SW 1271 (cell line): ENCODE measurements at places on chromosomes 2 and 18.

- no peak for DNase-seq
These were observed 93.1 kb upstream of the FSIP2 start for GRCh38 chr2:185645529-185645928.

GRCh38 chr2:171086352-171087290 is 74.1 kb downstream of the TLK1 start:
- DNase-seq: peak; percentile 28

DNA sequence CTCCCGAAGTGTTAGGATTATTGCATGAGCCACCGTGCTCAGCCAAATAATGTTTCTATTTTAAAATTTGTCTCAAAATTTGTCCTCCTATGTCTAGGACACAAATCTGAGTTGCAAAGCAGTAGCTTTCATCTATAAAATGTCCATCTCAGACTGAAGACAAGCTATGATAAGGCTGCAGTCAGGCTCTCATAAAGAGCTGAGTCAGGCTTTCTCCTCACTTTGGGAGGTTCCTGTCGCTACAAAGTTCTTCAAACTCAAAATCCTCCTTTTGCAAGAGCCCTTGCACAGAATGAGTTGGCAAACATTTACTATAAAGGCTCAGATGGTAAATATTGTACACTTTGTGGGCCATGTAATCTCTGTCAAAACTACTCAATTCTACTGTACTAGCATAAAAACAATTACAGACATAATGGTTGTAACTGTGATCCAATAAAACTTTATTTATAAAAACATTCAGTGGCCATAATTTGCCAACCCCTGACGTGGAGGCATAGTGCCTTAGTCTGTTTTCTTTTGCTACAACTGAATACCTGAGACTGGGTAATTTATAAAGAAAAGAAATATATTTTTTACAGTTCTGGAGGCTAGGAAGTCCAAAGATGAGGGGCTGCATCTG is 154.9 kb upstream of the SATB2 start:
- no peak for DNase-seq

DNA sequence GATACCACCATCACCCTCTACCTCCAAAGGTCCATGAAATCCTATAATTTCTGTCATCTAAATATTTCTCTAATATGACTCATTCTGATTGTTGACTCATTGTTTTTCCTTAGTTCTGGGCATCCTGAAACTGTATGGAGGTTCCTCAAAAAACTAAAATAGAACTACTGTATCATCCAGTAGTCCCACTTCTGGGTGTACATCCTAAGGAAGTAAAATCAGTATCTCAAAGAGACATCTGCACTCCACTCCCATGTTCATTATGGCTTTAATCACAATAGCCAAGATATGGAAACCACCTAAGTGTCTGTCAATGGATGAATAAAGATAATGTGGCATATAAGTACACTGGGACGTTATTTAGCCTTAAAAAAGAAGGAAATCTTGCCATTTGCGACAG is 125.8 kb upstream of the MYO3B start:
- DNase-seq: no peak

DNA sequence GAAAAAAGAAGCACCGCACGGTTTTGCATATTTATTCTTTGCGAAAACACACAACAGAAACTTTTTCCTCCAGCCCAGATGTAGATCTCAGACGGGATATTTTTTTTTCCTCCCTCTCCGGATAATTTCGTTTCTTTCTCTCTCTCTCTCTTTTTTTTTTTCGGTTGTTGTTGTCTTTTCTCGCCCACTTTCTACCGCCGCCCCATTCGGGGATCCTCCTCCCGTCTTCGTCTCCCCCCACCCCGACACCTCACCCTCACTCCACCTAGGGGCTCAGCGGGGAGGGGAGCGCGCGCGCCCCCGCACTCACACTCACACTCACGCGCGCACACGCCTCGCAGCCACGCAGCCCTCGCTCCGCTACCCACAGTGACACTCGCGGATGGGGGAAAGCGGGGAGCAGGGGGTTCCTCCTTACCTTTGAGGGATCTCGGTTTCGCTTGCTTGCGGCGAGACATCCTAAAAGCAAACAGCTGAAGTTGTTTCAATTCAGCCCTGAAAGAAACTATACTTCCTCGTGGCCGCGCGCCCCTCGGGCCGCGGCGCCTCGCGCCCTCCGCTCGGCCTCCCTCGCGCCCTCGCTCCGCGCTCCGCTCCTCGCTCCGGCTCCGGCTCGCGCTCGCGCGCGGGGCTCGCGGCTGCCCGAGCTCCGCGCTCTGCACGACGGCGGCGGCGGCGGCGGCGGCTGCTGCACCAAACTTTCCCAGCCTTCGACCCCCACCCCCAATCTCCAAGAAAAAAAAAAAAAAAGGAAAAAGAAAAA is 1.3 kb downstream of the ZNF521 start:
- no peak for DNase-seq

- DNase-seq: no peak
These were observed 202.1 kb downstream of the DYSF start for GRCh38 chr2:71655498-71655897.
